Uterus (tissue), 4 donors: ENCODE measurements at places on chromosomes 11 and 22.

GRCh38 chr22:32018056-32018455, 25.0 kb upstream of the SLC5A1 start:
- no peak for DNase-seq

DNA sequence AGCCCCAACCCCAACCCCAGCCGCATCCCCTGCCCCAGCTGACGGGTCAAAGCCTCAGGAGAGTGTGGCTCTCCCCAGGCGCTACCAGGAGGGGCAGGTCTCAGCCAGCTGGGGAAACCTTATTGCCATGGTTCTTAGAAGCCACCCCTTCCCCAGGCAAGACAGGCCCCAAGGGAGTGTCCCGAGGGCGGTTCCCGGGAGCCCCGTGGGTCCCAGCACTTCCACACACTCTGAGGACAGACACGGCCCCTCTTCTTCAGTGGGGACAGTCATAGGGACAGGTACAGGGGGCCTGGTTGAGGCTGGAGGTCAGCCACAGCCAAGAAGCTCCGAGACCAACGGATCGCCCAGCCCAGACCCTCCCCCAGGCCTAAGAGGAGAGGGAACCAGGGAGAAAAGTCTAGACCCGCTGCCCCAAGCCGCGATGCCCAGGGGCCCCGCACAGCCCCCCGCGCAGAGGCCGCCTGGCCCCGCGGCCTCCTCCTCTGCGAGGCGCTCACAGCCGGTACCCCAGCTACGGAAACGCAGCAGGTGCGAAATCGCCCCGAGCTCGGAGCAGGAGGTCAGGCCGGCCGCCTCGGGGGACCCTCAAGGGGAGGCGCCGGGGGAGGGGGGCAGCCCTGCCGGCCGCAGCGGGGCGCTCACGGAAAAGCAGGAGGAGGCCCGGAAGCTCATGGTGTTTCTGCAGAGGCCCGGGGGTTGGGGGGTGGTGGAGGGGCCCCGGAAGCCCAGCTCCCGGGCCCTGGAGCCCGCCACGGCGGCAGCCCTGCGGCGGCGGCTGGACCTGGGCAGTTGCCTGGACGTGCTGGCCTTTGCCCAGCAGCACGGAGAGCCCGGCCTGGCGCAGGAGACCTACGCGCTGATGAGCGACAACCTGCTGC, 2.6 kb downstream of the KLHDC7B start:
- DNase-seq = no peak

DNA sequence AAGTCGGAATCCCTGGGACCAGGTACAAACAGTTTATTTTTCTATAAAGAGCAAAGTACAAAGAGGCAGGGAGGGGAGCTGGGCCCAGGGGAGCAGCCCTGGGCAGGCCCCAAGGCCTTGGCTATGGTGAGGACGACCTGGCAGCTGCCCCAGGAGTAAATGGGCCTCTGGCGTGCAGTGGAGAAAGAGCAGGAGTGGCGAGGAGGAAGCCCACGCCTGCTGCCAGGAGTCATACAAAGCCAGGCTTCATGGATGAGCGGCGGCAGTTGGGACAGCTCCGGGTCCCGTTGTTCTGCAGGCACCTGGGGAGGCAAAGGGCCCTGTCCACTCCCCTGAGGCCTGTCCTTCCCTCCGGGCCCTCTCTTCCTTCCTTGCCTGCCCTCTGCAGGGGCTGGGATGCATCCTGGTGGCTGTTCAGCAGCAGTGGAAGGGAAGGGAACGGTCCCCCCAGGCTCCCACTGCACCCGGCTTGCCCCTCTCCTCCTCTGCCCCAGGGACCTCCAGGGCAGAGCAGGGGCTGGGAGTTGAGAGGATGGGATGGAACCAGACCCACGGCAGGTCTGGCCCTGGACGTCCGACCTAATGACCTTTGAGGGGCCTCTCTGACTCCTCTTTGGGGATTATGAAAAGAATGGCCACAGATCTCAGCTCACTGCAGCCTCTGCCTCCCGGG, 11.1 kb downstream of the RAPSN start:
- no peak for DNase-seq

GRCh38 chr11:80841675-80842074, 1400.8 kb upstream of the TENM4 start:
- no peak for DNase-seq

GRCh38 chr22:28443526-28443876, 236.1 kb downstream of the TTC28 start:
- DNase-seq = peak; percentile 54

DNA sequence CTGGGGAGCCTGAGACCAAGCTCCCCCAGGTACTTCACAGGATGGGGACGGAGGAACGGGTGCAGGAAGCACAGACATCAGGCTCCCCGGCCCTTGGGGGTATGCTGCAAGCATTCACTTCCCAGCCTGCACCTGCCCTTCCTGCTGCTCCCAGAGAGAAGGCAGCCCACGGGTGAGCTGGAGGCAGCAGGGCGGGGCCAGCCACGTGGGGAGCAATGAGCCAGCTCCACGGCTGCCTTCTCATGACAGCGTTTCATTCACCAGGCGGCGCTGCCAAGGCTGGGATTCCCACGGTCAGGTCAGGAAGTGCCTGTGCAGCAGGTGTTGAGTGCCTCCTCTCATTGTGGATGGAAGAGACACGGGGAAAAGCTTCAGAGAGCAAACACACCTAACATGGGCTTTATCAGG, 14.5 kb upstream of the PHLDA2 start:
- peak; percentile 17 for DNase-seq

DNA sequence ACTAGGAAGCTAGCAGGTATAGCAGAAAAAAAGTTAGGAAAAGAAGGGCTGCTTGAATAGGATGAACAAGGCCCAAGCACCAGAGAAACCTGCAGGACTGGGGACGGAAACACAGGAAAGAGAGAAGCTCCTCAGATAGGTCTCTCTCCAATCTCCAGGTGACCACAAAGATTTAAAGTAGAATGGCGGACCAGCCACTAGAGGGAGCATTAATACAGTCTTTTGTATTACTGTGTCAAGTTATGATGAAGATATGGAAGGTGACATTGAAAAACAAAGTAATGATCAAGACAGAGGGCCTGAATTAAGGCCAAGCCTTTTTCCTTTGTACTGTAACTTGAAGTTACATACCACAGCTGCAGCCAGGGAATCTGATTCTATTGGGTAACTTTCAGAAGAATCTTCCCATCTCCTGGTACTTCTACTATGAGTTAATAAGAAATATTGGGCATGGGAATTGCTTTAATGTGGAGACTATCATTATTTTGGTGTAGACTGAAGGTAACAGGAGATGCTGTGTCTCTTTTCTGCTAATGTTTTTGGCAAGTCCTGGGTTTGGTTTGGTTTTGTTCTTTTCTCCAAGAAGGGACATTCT, 33.8 kb downstream of the OR2AG2 start:
- peak; percentile 20 for DNase-seq

DNA sequence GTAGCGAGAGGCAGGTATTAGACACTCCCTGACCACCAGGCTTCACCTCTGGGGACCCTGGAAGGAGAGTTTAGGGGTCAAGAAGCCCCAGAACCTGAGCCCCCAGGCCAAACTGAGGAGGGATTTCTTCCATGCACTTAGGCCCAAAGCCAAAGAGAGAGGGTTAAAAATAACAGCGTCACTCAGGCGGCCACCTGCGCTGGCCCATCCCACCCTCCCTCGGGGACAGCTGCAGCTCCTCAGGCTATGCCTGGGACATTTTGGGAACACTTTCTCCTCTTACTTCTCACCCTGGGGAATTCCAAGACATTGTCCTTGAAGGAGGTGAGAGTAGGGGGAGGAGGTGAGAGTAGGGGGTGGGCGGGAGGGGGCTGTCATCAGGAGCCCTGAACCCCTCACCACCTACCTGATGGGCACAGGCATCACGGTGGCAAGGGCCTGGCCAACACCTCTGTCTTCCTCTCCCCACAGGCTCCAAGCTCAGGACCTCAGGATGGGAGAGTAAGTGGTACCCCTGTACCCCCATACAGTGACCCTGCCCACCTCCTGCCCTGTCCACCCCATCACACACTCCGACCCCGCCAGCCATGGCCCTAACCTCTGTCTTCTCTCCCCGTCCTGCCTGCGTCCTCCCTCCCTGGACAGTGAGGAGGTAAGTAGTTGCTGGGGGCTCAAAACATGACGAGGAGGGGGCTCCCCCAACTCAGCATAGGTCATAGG, 583 bp downstream of the TNNI2 start:
- no peak for DNase-seq

DNA sequence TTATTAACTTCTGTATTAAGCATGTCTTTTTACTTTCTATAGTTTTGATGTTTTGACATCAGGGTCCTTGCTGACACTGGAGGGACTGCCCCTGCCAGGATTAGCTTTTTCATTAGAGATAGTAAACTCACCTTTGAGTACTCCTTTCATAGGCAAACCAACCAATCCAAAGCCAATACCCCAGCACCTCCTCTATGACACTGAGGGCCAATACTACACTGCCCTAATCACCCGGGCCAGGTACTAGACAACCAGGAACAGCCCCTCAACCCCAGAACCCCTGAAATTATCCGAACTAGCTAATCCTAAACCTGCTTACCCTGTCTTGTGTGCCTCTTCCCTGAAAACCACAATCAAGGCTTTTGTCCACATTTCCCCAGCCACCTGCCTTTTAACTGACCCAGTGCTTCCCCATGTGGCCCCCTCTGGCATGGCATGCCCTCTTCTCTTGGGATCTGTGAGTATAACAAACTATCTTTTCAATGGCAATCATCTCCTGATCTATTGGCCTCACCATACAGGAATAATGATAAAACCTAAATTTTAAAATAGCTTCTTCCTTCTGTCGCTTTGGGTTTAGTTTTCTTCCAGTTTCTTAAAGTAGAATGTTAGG, 31.2 kb downstream of the RAB6A start:
- DNase-seq = no peak

- DNase-seq = no peak
Observed at GRCh38 chr11:11397036-11397415, 44.0 kb upstream of the CSNK2A3 start.

- DNase-seq = no peak
Observed at GRCh38 chr11:72576243-72576595, 98.0 kb downstream of the PDE2A start.

DNA sequence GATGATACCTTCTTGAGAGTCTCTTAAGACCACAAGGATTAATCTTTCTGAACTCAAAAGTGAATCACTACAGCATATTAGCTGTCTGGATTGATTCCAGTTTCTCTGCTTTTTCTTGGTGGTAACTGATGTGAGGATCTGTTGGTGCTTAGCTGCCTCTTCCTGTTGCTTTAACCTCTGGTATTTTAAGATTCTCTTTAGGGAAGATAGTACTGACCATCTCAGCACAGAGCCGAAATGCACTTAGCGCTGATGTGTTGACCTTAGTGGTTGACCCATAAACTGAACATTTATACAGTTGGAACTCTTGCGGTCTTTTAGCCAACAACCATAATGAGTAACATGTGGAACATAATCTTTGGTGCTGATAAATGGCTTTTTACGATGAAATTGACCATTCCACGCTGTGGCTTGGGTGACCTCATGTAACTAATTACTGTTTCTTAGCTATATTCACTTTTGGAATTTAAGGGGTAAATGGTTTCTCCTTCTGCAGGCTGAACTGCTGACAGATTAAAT, 33.7 kb downstream of the APLP2 start:
- no peak for DNase-seq

DNA sequence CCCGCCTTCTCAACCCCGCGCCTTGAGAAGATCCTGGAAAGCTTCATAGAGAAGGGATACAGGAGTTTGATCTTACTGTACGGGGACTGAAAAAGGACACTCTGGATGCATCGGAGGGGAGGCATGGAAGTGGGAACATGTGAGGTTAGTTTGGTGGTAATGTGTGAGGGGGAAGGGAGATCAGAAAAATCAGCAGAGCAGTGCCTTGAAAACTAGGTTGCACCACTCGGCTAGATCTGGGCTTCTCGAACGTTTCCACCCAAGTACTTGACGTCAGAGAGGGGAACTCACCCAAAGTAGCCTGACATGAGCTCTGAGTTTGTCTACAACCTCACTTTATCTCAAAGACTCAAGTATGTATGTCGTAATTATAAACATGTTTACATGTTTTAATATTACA, 14.5 kb downstream of the USP35 start:
- no peak for DNase-seq

- DNase-seq = no peak
Observed at GRCh38 chr22:40417881-40418280, 47.5 kb downstream of the SGSM3 start.

DNA sequence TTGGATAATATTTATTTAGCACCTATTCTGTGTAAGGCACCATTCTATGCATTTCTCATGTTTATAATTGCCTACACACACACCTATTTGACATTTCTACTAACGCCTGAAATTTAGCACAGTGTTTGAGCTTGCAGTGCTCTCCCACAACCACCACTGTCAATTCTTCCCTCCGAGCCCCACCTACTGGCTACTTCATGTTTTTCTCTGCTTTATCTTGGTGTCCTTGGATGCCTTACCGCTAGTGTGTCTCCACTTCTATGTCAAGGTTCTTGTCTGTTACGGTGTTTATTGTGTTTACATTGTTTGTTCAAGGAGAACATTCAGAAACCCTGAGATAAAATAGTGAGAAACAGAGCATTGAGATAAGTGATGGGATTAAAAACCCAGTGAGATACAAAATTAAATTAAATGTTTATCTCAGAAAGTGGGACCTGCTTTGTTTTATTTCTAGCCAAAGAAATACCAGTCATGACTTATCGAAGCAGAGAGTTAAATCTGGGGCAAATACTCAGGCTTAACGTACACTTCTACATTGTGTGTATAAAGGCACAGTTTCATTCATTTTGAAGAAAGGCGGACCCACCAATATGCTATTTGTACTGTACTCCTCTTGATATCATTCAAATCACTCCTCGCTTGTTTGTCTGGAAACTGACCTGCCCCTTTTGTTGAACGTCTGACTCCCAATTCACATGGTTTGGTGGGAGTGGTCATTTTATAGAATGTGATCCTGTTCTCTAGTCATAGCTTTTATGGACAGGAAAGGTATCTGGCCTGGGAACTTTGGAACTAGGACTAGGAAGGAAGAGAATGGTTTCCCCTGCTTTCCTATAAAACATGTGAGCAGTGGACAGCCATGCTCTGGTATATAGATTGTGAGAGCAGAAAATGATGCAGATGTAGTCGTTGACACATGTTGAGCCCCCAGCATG, 39.2 kb upstream of the SLC36A4 start:
- no peak for DNase-seq

DNA sequence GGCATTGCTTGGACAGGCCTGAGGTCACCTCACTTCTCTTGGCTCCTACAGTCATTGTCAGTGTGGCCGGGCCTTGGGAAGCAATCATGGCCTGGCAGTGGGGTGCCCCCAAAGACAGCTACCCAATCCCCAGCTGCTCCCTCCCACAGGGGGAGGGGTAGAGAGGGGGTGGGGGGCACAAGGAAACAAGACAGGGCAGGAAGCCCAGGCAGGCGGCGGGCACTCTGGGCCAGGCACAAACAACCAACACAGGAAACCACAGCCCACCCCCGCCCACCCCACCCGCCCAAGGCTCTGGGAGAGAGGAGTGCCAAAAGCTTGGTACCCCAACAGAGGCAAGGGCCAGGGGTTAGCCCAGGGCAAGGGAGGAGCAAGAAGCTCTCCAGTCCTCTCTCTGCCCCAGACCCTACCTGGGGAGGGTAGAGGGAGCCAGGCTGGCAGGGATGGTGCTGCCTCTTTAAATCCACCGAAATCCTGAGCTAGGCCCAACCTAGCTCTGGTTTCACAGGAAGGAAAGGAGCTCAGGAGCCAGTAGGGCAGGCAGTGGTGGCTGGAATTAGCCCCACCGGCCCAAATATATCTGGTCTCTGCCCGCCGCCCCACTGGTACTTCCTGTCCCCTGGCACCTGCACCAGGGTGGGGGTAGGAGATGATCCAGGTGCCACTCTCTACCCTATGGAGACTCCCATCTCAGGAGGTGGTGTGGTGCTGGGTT, 12.2 kb downstream of the BCL9L start:
- peak; percentile 39 for DNase-seq
